ENCODE measurements at places on chromosomes 12 and 14.

- H3K36me3 ChIP-seq, result no peaks in the 10 kb centered on the region
- no peak overlapping the region for H3K27ac ChIP-seq
- no peaks in the 10 kb centered on the region for H3K4me1 ChIP-seq
Observed at GRCh38 chr12:51023625-51024382, 2.4 kb downstream of the SLC11A2 start.

DNA sequence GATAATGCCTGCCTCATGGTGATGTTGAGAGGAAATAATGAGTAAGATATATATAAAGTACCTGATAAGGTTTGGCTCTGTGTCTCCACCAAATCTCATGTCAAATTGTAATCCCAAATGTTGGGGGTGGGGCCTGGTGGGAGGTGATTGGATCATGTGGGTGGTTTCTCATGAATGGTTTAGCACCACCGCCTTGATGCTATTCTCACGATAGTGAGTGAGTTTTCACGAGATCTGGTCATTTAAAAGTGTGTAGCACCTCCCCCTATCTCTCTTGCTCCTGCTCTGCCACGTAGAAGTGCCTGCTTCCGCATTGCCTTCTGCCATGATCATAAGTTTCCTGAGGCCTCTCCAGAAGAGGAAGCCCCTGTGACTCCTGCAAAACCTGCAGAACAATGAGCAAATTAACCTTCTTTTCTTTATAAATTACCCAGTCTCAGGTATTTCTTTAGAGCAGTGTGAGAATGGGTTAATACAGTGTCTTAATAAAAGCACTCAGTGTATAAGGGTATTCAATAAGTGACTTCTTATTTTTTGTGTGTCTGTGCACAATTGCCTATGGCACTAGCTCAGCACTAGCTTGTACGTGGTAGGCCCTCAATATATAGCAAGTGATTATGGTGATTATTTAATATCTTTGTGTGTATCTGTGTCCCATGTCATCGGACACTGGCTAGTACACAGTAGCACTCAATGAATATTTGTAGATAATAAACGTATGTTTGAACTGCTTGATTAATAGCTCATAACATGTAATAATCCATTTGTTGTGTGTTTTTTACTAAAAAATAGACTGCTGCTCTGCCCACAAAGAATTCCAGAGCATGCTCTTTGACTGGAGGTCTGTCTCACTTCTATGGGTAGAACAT, 138.1 kb upstream of the LMNTD1 start:
- no peak overlapping the region for H3K27ac ChIP-seq
- DNase-seq, result no peak
- no peak overlapping the region for H3K4me3 ChIP-seq
- H3K27me3 ChIP-seq, result peaks cover 2% of the 10 kb centered on the region

DNA sequence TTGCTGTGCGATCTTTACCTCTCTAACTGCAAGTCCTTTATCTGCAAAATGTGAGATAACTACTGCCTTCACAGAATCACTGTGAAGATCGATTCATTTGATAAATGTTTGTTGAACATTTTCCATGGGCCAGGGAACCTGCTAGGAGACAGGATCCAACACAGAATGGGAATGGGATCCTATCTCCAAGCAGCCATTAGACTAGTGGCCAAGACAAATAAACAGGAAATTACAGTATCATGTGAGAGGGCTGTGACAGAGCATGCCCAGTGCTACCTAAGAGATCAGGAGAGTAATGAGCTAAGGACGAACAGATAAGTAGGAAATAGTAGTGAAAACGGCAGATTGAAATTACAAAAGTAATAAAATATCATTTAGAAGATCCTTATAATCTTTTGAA, 105.7 kb downstream of the GRIN2B start:
- no peak overlapping the region for H3K27ac ChIP-seq
- no peaks in the 10 kb centered on the region for H3K4me1 ChIP-seq
- no peaks in the 10 kb centered on the region for H3K27me3 ChIP-seq

DNA sequence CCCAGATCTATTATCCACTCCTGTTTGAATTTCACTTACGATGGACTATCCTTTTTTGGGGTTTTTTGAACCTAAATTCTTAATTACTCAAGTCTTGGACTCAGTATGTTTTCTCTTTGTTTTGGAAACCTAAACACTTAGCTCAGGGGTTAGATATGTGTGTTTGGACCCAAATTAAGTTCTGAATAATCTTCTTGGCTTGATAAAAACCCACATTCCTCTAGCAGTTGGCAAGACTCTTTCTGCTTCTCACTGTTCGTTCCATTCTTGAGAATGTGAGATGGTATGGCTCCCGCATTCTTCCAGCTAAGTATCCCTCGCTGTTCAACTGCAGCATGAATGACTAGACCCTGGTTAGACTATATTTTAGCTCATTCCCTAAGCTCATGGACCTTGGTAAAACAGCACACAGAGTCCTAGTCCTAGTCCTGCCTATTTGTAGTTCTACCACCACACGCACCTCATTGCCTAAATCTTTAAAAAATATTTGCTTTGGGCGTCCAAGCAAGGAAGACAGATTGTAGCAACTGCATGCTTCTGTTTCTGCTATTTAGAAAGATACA, 860.0 kb downstream of the RPS29 start:
- H3K36me3 ChIP-seq, result no peaks in the 10 kb centered on the region
- DNase-seq, result no peak
- H3K4me1 ChIP-seq, result no peaks in the 10 kb centered on the region
- no peaks in the 10 kb centered on the region for H3K27me3 ChIP-seq
- H3K4me3 ChIP-seq, result no peak overlapping the region

- no peaks in the 10 kb centered on the region for H3K27me3 ChIP-seq
- no peaks in the 10 kb centered on the region for H3K36me3 ChIP-seq
- H3K4me1 ChIP-seq, result no peaks in the 10 kb centered on the region
- no peak for DNase-seq
Observed at GRCh38 chr14:105877645-105878044, 351.3 kb downstream of the TMEM121 start.

DNA sequence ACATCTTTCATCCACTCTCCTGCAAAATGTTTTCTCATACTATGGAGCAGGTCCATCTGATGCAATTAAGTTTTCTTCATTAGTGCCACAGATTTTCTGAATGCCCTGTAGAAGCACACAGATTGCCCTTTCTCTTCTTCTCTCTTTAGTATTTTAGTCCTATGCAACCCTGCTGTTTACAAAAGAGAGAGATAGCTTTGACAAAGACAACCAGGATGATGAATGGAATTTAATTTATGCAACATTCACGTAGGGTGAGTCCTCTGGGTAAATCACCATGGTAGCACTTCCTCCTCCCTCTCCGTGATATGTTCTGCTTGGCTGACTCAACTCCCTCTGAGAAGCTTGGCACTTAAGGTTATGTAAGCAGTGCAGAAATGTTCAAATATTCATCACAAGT, 400.9 kb upstream of the PDE3A start:
- no peak overlapping the region for H3K4me3 ChIP-seq
- no peak overlapping the region for H3K27ac ChIP-seq
- peaks cover 2% of the 10 kb centered on the region for H3K4me1 ChIP-seq
- H3K27me3 ChIP-seq, result no peaks in the 10 kb centered on the region
- no peaks in the 10 kb centered on the region for H3K36me3 ChIP-seq
- DNase-seq, result no peak

- no peaks in the 10 kb centered on the region for H3K27me3 ChIP-seq
- no peak overlapping the region for H3K27ac ChIP-seq
- H3K4me1 ChIP-seq, result no peaks in the 10 kb centered on the region
- no peaks in the 10 kb centered on the region for H3K36me3 ChIP-seq
Observed at GRCh38 chr12:43291516-43291915, 260.5 kb downstream of the ADAMTS20 start.

DNA sequence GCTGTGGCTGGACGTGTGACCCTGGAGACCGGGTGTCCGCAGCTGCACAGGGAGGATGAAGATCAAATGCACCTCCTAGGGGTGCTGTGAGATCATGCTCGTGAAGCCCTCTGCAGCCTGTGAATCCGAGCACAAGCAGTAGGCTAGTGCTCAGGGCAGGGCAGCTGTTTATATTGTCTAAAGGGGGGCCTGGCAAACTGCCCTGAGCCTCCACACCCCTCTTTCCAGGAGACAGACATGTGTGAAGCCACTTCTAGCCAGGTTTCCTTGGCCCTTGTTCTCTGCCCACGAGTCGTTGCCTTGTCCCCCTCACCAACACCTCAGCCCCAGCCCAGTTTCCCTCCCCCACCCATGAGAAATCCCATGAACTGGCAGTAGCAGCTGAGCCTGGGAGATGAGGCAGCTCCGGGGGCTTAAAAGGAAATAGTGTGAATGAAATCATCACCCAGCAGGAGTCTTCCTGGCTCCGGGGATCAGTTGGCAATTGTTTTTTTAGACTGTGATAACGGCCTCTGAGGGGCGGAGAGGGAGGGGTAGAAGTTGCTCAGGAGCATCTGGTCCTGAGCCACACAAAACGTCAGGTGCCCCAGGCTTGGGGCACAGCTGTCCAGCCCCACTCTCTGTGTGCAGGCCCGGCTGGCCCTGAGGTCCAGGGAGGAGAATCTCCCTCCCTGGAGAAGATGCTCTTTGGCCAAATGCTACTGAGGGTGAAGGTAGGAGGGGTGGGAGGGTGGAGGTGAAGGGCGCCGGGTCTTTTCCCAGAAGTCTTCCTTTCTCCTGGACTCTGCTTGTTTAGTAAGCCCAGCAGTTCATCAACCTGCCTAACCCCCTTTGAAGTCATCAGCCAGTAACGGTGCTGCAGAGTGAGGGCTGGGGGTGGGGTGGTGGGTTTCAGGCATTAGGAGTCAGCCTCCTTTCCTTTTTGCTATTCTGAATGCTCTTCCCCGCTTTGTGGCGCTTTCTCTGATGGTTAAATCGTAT, 4.0 kb downstream of the FGF6 start:
- H3K4me1 ChIP-seq, result peaks cover 15% of the 10 kb centered on the region
- no peaks in the 10 kb centered on the region for H3K36me3 ChIP-seq
- H3K27ac ChIP-seq, result no peak overlapping the region
- H3K4me3 ChIP-seq, result no peak overlapping the region
- H3K27me3 ChIP-seq, result no peaks in the 10 kb centered on the region
- DNase-seq, result no peak

- DNase-seq, result no peak
- no peaks in the 10 kb centered on the region for H3K36me3 ChIP-seq
- H3K4me1 ChIP-seq, result peaks cover 5% of the 10 kb centered on the region
- H3K27me3 ChIP-seq, result no peaks in the 10 kb centered on the region
Observed at GRCh38 chr12:66236969-66237368, 48.0 kb downstream of the IRAK3 start.

DNA sequence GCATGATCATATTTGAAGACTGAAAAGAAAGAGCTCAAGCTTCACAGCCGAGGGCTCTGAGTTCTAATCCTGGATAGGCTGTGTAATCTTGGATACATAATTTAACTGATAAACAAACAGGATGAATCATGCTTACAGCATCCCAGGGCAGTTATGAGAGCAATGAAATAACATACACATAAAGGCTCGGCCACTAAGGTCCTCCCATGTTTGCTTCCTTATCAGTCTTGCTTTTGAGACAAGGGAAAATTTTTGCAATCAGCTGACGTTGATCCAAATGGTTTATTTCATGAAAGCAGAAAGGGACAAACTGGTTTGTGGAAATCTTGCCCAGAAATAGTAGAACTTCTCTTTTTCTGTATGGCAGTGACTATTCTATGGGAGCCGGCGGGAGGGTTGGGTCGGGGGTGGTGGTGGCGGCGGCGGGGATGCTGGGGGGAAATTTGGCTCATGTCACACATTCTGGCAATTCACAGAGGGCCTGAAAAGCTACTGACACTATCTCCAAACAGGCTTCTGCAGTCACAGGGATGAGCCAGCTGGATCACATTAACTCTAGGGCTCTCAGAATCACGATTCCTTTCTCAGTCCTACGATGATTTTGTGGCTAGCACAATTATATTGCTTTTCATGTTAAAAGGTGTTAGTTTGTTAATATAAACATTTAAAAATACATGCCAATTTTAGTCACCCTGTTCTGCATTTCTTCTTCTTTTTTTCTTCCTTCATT, 124.5 kb downstream of the SLC8A3 start:
- H3K4me3 ChIP-seq, result no peak overlapping the region
- DNase-seq, result no peak
- no peak overlapping the region for H3K27ac ChIP-seq
- H3K4me1 ChIP-seq, result no peaks in the 10 kb centered on the region

DNA sequence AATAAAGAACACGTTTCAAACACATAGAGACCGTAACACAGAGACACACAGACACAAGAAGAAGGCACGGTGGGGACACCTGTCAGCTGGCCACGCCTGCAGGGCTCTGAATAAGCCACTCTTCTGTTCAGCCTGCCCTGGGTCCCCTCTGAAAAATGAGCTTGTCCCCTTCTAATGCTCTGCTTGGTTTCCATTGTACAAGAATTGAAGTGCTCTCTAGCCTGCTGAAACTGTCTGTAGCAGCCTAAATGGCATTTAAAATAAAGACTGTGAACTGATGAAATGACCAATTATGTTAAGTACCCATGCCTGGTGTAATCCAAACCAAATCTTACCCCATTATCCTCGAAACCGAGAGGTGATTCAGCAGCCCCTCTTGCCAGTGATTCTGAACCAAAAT, 139.8 kb downstream of the FOXN3 start:
- DNase-seq, result no peak
- no peak overlapping the region for H3K27ac ChIP-seq
- H3K4me3 ChIP-seq, result no peak overlapping the region
- H3K4me1 ChIP-seq, result no peaks in the 10 kb centered on the region
- H3K27me3 ChIP-seq, result no peaks in the 10 kb centered on the region

GRCh38 chr12:99852666-99853065, 132.1 kb downstream of the ANKS1B start:
- no peaks in the 10 kb centered on the region for H3K36me3 ChIP-seq
- no peak overlapping the region for H3K27ac ChIP-seq
- no peaks in the 10 kb centered on the region for H3K27me3 ChIP-seq

- no peak overlapping the region for H3K4me3 ChIP-seq
- no peak overlapping the region for H3K27ac ChIP-seq
- no peaks in the 10 kb centered on the region for H3K27me3 ChIP-seq
- no peaks in the 10 kb centered on the region for H3K36me3 ChIP-seq
- no peak for DNase-seq
Observed at GRCh38 chr12:106360400-106360994, 2.9 kb downstream of the POLR3B start.

- H3K27ac ChIP-seq, result no peak overlapping the region
- peaks cover 2% of the 10 kb centered on the region for H3K4me1 ChIP-seq
- H3K27me3 ChIP-seq, result no peaks in the 10 kb centered on the region
- H3K36me3 ChIP-seq, result no peaks in the 10 kb centered on the region
- DNase-seq, result no peak
- H3K4me3 ChIP-seq, result no peak overlapping the region
Observed at GRCh38 chr12:44295958-44296623, 460.2 kb downstream of the TMEM117 start.

GRCh38 chr12:61891632-61892031, 368.6 kb upstream of the USP15 start:
- no peak overlapping the region for H3K4me3 ChIP-seq
- H3K4me1 ChIP-seq, result no peaks in the 10 kb centered on the region

GRCh38 chr12:16785524-16785923, 179.6 kb upstream of the LMO3 start:
- no peak overlapping the region for H3K4me3 ChIP-seq
- no peak overlapping the region for H3K27ac ChIP-seq
- H3K27me3 ChIP-seq, result no peaks in the 10 kb centered on the region
- no peak for DNase-seq
- no peaks in the 10 kb centered on the region for H3K36me3 ChIP-seq

- peaks cover 1% of the 10 kb centered on the region for H3K4me1 ChIP-seq
- no peak overlapping the region for H3K27ac ChIP-seq
- H3K27me3 ChIP-seq, result no peaks in the 10 kb centered on the region
- no peak for DNase-seq
- H3K36me3 ChIP-seq, result no peaks in the 10 kb centered on the region
- H3K4me3 ChIP-seq, result no peak overlapping the region
Observed at GRCh38 chr12:96352161-96352835, 47.9 kb downstream of the CDK17 start.
